ENCODE measurements at places on chromosomes 1 and 21. TPM values are rescaled to one million over a fixed set of nuclear protein-coding genes. Genes with fewer than 3 reads are reported as not detected.

Gene FOXD2
- not detected for total RNA-seq

Gene DENND2C
- 3.3 TPM for total RNA-seq

DNA sequence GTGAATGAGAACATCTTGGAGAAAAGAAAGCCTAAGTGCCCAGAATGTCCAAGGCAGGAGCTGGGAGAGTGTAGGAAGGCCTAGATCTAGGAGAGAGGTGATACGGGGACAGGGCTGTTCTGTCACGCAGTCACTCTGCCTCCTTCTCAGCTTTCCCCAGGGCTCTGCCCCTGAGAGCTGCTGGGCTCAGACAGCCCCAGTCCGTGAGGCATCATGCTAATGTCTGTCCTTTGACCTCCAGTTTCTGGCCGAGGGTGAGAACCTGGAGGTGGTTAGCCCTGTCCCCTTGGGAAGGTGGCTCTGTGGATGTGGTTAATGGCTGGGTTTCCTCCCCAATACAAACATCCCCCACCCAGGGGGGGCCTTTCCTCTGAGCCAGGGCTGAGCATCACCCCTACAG lies 63.2 kb downstream of the FAM163A start:
- DNase-seq = no peak

DNA sequence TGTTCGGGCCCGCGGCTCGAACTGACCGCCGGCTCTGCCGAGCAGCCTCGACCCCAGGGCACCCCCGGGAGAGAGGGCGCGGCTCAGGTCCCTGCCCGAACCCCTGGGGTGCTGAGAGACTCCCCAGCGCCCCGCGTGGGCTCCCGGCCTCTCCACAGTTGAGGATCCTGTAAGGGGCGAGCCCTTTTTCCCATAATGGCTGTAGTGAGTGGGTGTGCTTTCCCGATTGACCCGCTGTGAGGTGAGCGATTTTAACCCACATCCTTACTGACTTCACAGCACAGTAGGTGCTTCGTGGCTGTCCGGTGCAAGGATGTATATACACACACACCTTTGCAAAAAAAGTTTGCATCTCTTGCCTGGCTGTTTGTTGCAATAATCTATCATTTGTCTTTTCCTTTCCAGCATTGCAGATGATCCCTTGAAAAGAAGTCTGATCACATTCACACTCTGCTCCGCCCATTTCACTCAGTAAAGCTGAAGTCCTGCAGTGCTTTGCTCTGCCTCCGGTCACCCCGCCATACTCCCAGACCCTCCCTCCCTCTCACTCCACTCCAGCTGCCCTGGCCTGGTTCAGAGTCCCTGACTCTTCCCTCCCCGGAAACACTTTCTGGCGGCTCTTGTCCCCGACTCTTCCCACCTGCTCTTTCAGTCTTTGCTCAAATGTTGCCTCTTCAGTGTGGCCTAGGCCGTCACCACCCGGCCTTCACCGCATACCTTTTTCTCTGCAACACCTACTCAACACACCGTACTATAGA lies 955 bp upstream of the UBE2G2 start:
- DNase-seq = no peak

- DNase-seq = no peak
Measured at GRCh38 chr1:217921126-217921904, 290.2 kb downstream of the SPATA17 start.
